Activated CD8-positive, alpha-beta memory T cell treated with anti-CD3 and anti-CD28 coated beads, Interleukin-2, amount 10 ng/mL, durations not matched to agents 7 days and 5 days (primary cell): ENCODE measurements at places on chromosomes 5 and 9. TPM values are rescaled to one million over a fixed set of nuclear protein-coding genes. Genes with fewer than 3 reads are reported as not detected.

DNA sequence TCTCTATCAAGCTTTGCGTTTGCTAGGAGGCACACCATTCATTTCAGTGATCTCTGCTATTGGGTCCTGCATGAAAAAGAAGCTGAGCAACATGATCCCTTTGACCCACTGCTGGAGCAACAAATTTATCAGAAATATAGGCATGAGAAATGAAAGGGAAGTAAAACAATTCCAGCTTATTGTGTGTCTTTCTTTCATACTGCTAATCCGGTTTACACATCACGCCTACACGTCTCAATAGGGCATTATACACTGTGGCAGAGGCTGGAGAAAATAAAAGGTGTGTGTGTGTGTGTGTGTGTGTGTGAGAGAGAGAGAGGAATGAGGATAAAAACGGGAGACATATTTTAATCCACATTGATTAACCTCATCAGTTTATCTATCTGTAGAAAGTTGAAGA, 2.4 kb downstream of the PTCH1 start:
- peaks cover 26% of the 10 kb centered on the region for H3K4me1 ChIP-seq
- H3K27ac ChIP-seq: no peak overlapping the region
- no peaks in the 10 kb centered on the region for H3K36me3 ChIP-seq
- peaks cover 67% of the 10 kb centered on the region for H3K27me3 ChIP-seq
- DNase-seq: no peak

The HTR1A gene
- total RNA-seq: not detected

GRCh38 chr5:17302106-17302505, 84.7 kb downstream of the BASP1 start:
- H3K27ac ChIP-seq: no peak overlapping the region
- no peaks in the 10 kb centered on the region for H3K36me3 ChIP-seq
- no peak for DNase-seq
- H3K4me3 ChIP-seq: no peak overlapping the region
- no peaks in the 10 kb centered on the region for H3K27me3 ChIP-seq

DNA sequence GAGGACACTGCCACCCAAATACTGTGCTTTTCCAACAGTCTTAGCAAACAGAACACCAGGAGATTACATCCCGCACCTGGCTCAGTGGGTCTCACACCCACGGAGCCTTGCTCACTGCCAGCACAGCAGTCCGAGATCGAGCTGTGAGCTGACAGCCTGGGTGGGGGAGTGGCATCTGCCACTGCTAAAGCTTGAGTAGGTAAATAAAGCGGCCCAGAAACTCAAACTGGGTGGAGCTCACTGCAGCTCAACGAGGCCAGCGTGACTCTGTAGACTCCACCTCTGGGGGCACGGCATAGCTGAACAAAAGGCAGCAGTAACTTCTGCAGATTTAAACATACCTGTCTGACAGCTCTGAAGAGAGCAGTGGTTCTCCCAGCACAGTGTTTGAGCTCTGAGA, 28.8 kb downstream of the EPB41L4A start:
- H3K36me3 ChIP-seq: no peaks in the 10 kb centered on the region
- no peak for DNase-seq
- no peak overlapping the region for H3K4me3 ChIP-seq
- no peak overlapping the region for H3K27ac ChIP-seq

- H3K27ac ChIP-seq: no peak overlapping the region
- H3K4me1 ChIP-seq: no peaks in the 10 kb centered on the region
- peaks cover 2% of the 10 kb centered on the region for H3K36me3 ChIP-seq
These were observed 10.3 kb downstream of the IDNK start for GRCh38 chr9:83633255-83633654.

The CDH6 gene
- not detected for total RNA-seq

GRCh38 chr9:23635276-23635675, 190.8 kb downstream of the ELAVL2 start:
- no peaks in the 10 kb centered on the region for H3K27me3 ChIP-seq
- no peaks in the 10 kb centered on the region for H3K36me3 ChIP-seq
- DNase-seq: no peak
- no peak overlapping the region for H3K27ac ChIP-seq
- H3K4me1 ChIP-seq: no peaks in the 10 kb centered on the region
- H3K4me3 ChIP-seq: no peak overlapping the region

GRCh38 chr9:108094676-108094993, 605.1 kb upstream of the KLF4 start:
- H3K36me3 ChIP-seq: no peaks in the 10 kb centered on the region
- no peaks in the 10 kb centered on the region for H3K27me3 ChIP-seq
- H3K4me3 ChIP-seq: no peak overlapping the region
- H3K4me1 ChIP-seq: no peaks in the 10 kb centered on the region

- H3K27ac ChIP-seq: no peak overlapping the region
- peaks cover 8% of the 10 kb centered on the region for H3K27me3 ChIP-seq
- H3K4me3 ChIP-seq: no peak overlapping the region
- no peaks in the 10 kb centered on the region for H3K36me3 ChIP-seq
These were observed 17.5 kb upstream of the ALDH1B1 start for GRCh38 chr9:38374847-38375571.

The PPP2R2B gene
- 17.0 TPM for total RNA-seq

The OCLN gene
- total RNA-seq: 0.91 TPM

The SCGB3A2 gene
- total RNA-seq: not detected

The TAF7 gene
- 64.6 TPM for total RNA-seq

- no peak for DNase-seq
- peaks cover 14% of the 10 kb centered on the region for H3K27me3 ChIP-seq
- H3K27ac ChIP-seq: no peak overlapping the region
- H3K4me3 ChIP-seq: no peak overlapping the region
These were observed 31.5 kb downstream of the HMHB1 start for GRCh38 chr5:143843461-143843860.

GRCh38 chr9:91163444-91163772, 198.3 kb downstream of the AUH start:
- H3K27ac ChIP-seq: peak overlapping the region; percentile 95
- peaks cover 77% of the 10 kb centered on the region for H3K4me1 ChIP-seq
- DNase-seq: no peak
- H3K4me3 ChIP-seq: peak overlapping the region; percentile 81

DNA sequence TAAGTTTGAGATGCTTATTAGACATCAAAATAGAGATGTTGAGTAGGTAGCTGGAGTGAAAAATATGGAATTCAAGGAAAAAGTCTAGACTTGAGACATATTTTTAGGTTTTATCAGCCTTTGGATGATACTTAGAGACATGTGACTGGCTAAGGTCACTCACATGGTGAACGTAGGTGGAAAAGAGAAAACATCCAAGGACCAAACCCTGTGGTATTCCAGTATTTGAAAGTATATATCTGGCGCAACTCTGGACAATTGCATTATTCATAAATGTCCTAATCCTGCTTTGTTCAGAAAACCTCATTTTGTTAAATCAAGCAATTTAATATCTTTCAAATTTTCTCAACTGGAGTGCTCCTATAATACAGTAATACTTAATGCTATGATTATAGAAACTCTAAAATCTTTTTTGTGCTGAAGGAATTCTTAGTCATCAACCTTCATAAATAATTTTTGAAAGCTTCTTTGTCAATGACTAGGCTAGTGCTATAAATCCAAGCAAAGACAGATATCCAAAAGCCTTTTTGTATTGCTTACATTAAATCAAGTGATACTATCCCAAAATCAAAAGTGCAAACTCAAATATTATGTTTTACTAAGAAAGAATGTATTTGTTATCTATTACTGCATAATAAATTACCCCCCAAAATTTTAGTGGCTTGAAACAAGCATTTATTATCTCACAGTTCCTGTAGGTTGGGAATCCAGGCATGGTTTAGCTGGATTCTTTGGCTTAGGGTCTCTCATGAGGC, 452.0 kb downstream of the ENC1 start:
- no peak overlapping the region for H3K27ac ChIP-seq
- DNase-seq: no peak
- no peaks in the 10 kb centered on the region for H3K4me1 ChIP-seq
- no peaks in the 10 kb centered on the region for H3K36me3 ChIP-seq

- H3K27me3 ChIP-seq: peaks cover 23% of the 10 kb centered on the region
- no peaks in the 10 kb centered on the region for H3K4me1 ChIP-seq
These were observed 115.8 kb upstream of the CCDC152 start for GRCh38 chr5:42640835-42641234.

- no peak for DNase-seq
- no peak overlapping the region for H3K4me3 ChIP-seq
These were observed 9.9 kb downstream of the CLPTM1L start for GRCh38 chr5:1334831-1335539.

The TRIM32 gene
- total RNA-seq: 14.0 TPM

- H3K4me1 ChIP-seq: no peaks in the 10 kb centered on the region
- peak; percentile 60 for DNase-seq
- peaks cover 30% of the 10 kb centered on the region for H3K27me3 ChIP-seq
- no peaks in the 10 kb centered on the region for H3K36me3 ChIP-seq
- H3K4me3 ChIP-seq: no peak overlapping the region
These were observed 13.5 kb downstream of the IL12B start for GRCh38 chr5:159316519-159317383.

DNA sequence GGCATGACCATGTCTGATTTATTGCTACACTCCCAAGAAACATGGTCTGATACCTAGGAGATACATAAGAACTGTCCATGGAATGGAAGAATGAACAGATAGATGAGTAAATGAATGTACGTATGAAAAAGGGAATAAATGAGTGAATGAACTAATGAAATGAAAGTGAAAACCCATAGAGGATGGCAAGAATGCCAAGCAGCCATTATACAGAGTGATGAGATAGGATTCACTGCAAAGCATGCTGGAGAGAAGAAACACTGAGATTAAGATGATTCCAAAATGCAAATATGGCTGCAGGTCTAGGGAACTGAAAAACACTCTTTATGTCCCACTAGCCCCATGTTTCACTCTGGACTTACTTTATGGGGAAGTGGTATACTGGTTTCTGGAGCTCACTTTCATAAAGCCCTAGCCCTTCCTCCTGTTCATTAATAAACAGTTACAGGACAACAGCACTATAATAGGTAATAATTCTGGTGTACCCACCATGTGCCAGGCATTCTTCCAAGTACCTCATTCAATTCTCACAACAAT, 170.3 kb upstream of the RAD23B start:
- no peaks in the 10 kb centered on the region for H3K27me3 ChIP-seq
- no peak overlapping the region for H3K4me3 ChIP-seq
- no peaks in the 10 kb centered on the region for H3K36me3 ChIP-seq
- DNase-seq: no peak
- H3K4me1 ChIP-seq: no peaks in the 10 kb centered on the region

DNA sequence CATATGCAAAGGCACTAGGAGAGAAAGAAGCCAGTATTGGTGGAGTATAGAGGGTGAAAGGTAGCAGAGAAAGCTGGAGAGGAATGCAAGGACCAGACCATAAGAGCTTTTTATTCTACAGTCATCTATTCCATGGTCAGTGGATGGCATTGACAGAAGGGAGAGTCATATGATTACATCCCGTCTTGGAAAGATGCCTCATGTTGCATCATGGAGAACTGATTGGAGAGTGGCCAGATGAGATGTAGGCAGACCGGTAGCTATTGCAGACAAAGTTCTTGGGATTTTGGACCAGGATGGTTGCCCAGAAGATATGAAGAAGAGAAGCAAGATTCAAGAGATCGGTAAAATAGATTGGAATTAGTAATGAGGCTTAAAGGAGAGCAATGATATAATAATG, 260.7 kb downstream of the CHSY3 start:
- no peak overlapping the region for H3K27ac ChIP-seq
- no peak overlapping the region for H3K4me3 ChIP-seq
- H3K4me1 ChIP-seq: no peaks in the 10 kb centered on the region
- no peak for DNase-seq
- no peaks in the 10 kb centered on the region for H3K36me3 ChIP-seq

The WDR31 gene
- total RNA-seq: 1.1 TPM

The PAPPA gene
- not detected for total RNA-seq

The SPAG8 gene
- total RNA-seq: 1.4 TPM
